ENCODE measurements at places on chromosomes 7 and 10.

- DNase-seq = no peak
These were observed 57.0 kb upstream of the ARL4A start for GRCh38 chr7:12630513-12630819.

GRCh38 chr10:100986623-100986951 is 710 bp downstream of the MRPL43 start:
- DNase-seq = no peak

- peak; percentile 45 for DNase-seq
These were observed 2.0 kb downstream of the GARS1 start for GRCh38 chr7:30596721-30597120.

GRCh38 chr10:107415446-107415845 is 250.9 kb upstream of the SORCS1 start:
- DNase-seq = no peak

DNA sequence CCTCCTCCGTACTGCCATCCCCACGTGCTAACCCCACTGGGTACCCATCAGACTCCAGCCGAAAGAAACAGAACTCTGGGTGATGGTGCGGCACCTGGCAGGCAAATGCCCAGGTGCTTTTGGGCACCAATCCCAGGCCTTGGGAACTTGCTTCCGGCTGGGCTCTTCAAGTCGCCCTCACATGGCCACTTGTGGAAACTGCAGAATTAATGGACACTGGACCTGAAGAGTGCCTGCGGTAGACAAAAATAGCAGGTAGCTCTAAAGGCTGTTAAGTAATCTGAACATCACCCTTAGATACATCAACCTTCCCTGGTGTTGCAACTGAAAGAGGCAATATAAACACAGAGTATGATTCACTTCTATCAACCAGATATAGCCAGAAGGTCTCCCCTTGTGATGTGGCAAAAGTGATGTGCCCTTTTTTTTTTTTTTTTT is 644.4 kb downstream of the GRM8 start:
- DNase-seq = no peak

DNA sequence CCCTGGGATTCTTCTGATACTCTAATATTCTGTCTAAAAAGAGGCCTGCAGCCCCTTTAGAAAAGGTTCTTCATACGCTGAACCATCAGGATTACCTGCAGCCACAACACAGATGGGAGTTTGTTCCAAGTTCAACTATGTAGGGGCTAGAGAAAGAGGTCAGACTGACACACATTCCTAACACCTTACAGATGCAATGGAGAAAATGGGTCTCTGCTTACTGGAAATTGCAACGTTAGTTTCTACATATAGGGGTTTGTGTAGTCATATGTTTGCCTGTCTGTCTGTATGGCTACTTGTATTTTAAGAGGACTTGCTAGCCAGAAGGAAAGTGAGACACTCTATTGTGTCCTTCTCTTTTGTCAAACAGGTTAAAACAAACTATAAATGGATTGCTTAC is 618.5 kb downstream of the INHBA start:
- DNase-seq = no peak

- no peak for DNase-seq
These were observed 418.9 kb downstream of the DGKB start for GRCh38 chr7:14483663-14484062.

GRCh38 chr7:6504996-6505395 is 46.3 kb downstream of the GRID2IP start:
- no peak for DNase-seq

DNA sequence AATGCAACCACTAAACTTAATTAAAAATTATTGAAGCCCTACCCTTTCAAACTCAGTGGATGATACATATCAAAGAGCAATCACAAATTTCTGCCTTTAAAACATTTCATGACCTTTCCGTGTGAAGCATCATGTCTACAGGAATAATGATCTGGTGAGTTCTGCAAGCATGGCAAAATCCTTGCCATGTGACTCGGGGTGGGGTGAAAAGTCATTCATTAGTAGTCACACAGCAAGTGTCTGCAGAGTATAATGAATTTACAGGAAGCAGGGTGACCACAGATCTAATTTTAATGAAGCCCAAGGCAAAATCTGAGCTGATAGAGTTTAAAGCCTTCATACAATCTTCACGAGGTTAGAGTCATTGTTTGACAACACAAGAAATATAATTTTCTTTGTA is 351.9 kb downstream of the THSD7A start:
- no peak for DNase-seq
